ENCODE measurements at places on chromosomes 11 and 22.

DNA sequence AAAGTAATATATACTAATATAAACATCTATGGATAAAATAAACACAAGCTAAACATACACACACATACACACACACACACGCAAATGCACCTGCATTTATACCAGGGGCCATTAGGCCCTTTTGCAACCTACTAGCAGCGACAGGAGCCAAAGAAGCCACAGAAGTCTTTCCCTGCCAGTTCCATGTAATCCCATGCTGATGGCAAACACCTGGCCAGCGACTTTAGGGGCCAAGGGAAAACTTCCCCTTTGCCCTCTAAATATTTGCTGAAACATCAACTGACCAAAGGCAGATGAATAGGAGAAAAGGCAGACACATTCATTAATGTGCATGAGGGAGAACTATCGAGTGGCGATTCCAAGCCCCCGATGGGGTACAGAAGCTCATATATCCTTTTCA lies 14.8 kb upstream of the P2RY2 start:
- no peak for DNase-seq

- DNase-seq: no peak
These were observed 98.7 kb downstream of the ADAMTS15 start for GRCh38 chr11:130546901-130547694.

GRCh38 chr11:1060410-1060809 lies 14.3 kb upstream of the MUC2 start:
- no peak for DNase-seq

DNA sequence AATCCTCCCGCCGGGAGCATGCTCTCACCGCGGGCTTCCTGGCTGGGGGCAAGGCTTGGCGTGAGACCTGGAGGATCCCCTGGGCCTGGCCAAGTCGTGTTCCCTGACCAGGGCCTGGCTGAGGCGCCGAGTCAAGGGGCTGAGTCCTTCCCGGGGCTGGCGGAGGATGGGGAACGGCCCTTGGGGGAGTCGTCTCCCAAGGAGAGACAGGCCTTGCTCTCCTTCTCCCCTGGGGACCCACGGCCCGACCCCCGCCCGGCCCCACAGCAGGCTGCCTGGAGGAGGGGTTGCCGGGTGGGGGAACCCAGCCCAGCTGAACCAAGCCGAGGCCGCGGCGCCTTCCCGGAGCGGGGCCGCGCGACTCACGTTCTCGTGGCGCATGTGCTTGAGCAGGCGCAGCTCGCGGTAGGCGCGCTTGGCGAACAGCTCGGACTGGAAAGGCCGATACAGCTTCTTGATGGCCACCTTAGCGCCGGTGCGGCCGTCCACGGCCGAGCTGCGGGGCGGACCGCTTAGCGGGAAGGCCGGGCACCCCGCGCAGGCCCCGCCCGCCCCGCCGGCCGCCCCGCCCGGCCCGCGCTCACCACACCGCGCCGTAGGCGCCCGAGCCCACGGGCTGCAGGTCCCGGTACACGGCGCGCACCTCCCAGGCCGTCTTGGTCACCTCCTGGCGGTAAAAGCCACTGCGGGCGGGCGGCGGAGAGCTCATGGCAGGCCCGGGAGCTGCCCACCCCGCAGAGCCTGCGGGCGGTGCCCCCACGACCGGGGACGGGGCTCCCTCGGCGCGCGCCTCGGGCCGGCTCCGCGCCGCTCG lies 475 bp downstream of the MAPK12 start:
- DNase-seq: no peak

- no peak for DNase-seq
These were observed 63.6 kb upstream of the TIMP3 start for GRCh38 chr22:32737811-32738497.

- no peak for DNase-seq
These were observed 12.9 kb downstream of the NAV2 start for GRCh38 chr11:19725379-19726079.

DNA sequence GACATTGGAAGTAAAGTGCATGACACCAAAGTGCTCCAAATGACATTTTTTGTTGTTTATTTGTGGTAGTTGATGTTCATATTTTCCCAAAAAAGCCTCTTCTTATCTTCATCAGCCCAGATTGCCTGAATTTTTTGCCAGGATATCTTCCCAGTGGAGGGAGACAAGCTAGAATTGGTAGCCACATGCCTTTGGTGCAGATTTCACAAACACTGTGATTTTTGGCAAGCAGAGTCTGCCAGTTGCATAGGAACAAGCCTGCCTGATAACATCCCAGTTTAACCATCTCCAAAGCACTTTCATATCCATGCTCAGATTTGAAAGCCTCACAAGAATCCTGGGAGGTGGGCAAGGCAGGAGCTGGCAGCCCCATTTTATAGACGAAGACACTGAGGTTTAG lies 102.3 kb upstream of the SYT13 start:
- DNase-seq: no peak

Measured in activated CD4-positive, alpha-beta T cell treated with anti-CD3 and anti-CD28 coated beads for 1 hour (primary cell).